ENCODE measurements at places on chromosomes 16 and 17. TPM values are rescaled to one million over a fixed set of nuclear protein-coding genes. Genes with fewer than 3 reads are reported as not detected.
A peak's percentile ranks its signal among the peaks of the same experiment; 100 is the strongest.

- DNase-seq, result no peak
Observed at GRCh38 chr16:25691519-25692091, at the start of gene HS3ST4. Gene HS3ST4, plus strand, starts transcription at chr16:25691959.

GRCh38 chr16:79625738-79626137 lies 25.2 kb upstream of the MAF start:
- no peak for DNase-seq

- peak; percentile 6 for DNase-seq
Observed at GRCh38 chr17:82937411-82938371, 97.9 kb upstream of the ZNF750 start.

DNA sequence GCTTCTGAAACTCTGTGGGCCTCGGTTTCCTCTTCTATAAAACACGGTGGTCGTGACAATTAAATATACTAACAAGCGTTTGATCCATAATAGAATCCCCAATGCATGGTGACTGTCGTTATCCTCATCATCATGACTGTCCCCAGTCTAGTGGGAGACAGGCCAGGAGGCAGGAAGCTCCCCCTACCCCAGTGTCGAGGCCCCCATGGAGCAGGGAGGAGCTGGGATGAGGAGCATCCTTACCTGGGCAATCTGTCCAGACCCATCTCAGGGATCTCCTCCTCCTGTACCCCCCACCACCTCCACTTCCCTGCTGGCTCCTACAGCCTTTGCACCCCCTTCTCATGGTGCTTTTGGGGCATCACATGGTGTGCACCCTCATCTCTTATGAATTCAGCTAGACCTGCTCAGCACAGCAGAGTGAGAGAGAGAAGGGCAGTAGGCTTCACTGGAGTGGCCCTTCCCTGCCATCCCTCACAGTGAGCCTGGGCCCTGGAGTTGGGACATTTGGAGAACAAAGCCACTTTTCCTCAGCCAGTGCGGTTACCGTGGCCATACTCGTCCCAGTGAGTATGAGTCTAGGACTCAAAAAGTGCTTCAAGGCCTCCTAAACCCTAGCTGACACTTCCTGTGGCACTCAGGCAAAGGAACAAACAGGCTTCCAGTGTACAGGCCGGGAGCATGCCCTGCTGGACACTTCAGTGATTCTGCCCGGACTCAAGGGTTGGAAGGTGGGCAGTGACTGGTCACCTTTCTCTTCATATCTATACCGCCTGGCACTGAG lies 148.6 kb downstream of the CLEC16A start:
- no peak for DNase-seq

GRCh38 chr17:67011527-67012175 lies 32.7 kb upstream of the CACNG1 start:
- DNase-seq, result no peak

DNA sequence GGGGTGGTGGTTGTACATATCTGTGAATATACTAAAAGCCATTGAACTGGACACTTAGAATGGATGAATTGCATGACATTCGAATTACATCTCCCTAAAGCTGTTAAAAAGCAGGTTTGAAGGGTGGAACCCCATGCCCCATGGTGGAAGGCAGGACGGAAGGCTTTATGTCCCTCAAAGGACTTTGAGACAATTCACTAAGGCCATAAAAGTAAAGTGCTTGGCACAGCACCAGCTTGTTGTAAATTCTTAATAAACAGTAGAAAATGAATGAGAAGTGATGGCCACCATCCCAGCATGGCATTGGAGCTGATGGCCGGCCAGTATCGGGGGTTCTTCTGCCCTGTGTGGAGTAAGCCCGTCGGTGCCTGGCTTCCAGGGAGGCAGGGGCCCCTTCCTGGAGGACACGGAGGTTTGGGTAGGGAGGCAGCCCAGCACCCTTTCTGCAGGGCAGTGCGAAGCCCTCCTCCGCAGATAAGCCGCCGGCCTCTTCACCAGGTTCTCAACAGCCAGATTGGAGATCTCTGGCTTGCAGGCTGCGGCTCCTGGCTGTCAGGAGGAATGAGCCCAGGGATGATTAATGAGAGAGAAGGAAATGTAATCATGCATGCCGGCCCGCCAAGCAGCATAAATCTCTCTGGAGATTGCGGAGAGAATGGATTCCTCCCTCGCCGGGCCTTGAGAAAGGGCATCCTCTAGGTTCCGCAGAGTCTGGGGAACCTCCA lies 346.9 kb downstream of the FOXL1 start:
- DNase-seq, result no peak

DNA sequence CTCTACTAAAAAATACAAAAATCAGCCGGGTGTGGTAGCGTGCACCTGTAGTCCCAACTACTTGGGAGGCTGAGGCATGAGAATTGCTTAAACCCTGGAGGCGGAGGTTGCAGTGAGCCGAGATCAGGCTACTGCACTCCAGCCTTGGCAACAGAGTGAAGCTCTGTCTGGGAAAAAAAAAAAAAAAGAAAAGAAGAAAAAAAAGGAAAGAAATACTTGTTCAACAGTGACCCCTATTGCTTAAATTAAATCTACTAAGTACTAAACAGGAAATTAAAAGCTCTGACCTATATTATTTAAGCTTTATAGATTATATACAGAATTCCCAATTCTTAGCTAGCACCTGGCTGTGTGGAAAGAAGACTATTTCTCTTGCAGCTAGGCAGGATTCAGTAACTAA lies 48.9 kb downstream of the FBXL20 start:
- DNase-seq, result no peak

GRCh38 chr17:13027246-13027645 lies 9.4 kb upstream of the ELAC2 start:
- DNase-seq, result no peak

DNA sequence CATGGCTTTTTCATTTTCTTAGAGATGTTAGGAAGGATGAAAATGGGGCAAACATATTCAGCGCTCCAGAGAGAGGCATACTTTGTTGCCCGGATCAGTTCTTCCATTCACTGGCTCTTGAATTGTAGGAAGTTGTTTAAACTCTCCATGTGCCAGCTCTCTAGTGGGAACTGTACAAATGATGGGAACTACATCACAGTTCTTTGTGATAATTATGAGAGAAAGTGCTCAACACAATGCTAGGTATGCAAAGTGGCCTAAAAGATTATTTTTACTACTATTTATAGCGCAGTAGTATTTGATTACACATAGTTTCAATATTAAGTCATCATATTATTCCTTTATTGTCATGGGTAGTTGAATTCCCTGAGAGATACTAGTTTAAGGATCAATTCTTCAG lies 268.5 kb downstream of the RBFOX1 start:
- no peak for DNase-seq

DNA sequence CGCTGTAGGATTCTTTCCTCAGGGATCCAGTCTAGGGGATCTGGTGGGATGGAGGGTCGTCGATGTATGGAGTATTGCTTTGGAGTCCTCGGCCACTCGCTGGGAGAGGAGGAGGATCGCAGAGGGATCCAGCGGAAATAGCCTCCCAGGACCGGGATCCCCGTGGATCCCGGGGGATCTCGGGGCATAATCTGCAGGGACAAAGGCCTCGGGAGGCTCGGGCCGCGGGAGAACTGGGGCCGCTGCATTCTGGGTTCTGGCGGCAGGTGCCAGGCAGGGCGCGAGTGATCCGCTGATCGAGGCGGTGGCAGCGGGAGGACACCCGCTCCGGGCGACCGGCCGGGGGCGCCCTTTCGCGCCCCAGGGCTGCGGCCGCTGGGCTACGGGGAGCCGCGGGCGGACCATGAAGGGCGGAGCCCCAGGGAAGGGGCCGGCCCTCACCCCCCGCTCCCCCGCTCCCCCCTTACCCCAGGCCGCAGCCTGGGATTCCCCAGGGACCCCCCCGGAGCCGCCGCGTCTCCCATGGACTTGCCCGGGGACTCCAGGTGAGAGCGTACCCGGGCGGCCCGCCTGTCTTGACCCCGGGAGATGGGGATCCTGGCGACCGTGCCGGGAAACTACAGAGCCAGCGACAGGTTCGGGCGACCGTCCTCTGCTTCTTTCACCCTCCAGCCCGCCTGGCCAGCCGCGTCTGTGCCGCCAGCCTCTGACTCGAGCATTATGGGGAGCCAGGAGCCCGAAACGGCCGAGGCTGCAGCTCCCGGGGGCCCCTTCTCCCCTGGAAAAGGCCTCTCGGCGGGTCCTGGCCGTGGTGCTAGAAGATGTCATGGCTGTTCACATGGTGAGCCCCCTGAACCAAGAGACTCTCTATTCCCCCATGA lies 604 bp downstream of the PRR14 start:
- peak; percentile 71 for DNase-seq

DNA sequence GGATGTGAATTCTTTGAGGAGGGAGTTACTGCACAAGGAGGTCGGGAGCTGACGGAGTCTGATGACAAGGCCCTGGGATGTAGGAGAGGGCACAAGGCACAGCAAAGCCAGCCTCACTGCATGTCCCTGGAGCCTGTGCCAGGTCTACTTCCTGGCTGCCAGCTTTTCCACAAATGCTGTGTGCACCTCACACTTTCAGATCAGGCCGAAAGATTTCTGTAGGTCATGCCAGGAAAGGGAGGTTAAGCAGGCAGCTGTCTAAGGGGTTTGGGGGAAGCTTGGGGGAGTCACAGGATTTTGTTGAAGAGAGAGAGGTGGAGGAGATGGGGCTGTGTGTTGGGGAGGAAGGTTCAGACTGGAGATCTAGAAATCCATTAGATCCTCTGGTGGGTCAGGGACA lies 792.5 kb downstream of the KCNJ18 start:
- DNase-seq, result no peak

- DNase-seq, result no peak
Observed at GRCh38 chr17:82200135-82200534, 12.5 kb downstream of the CCDC57 start.

GRCh38 chr17:12406623-12407215 lies 259.0 kb upstream of the MYOCD start:
- no peak for DNase-seq

DNA sequence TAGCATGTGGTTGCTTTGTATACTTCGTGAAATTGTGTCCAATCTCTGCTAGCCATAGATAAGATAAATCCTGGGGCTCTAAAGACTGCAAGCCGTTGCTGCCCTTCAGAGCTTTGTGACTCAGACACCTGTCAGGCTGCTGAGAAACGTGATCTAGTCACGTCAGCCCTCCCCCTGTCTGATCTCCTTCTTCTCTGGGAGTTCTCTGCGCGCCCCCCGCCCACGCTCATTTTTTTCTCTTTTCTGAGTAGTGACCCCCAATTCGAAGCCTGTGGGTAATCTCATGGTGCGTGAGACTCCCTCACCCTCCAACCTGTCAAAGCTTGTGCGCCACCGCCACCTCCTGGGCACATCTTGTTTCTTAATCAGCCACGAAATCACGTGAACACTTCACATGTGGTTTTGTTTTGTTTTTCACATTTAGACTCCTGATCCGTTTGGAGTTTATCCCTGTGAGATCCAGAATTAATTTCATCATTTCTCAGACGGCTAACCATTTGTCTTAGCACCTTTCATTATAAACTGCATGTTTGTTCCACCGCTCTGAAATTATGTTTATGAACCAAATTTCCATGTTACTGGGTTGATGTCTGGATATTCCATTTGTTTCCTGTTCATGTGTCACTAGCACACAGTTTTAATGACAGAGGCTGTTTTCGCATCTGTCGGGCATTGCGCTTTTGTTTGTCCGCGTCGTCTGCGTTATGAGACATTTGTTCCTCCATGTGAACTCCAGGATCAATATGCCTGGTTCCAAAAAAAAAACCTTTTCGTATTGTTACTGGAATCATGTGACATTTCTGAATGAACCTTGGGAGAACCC lies 977 bp upstream of the ZNF778 start:
- peak; percentile 78 for DNase-seq

DNA sequence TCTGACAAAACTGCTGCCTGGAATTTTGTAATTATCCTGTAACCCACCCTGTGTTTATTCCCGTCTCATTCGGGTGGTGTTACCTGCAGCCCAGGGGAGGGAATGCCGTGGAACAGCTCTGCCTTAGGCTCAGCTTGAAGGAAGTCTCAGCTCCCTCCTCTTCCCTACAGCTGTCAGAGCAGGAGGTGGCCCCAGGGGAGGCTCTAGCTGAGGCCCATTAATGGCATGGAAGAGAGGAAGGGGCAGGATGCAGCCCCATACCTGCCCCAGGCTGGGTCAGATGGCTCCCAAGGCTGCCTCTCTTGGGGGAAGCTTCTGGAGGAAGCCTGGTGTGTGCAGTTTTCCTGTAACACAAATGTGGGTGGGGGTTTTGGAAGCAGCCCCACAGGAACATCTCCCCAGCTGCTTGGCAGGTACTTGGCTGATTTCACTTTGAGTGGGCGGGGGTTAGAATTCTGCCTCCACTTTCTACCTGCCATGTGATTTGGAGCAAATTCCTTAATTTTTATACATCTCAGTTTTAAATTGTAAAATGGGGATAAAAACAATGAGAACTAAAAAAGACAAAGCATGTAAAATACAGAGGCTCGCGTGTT lies 103.9 kb downstream of the MGAT5B start:
- no peak for DNase-seq

The RNF166 gene
- polyA plus RNA-seq, result 14.9 TPM

The RAC3 gene
- not detected for polyA plus RNA-seq

The TAT gene
- not detected for polyA plus RNA-seq

The SLC22A31 gene
- polyA plus RNA-seq, result not detected

The SHBG gene
- 0.53 TPM for polyA plus RNA-seq

The NPIPA8 gene
- polyA plus RNA-seq, result 5.7 TPM

The DNAAF8 gene
- polyA plus RNA-seq, result 2.1 TPM
